ENCODE measurements at places on chromosomes 1 and 21. TPM values are rescaled to one million over a fixed set of nuclear protein-coding genes. Genes with fewer than 3 reads are reported as not detected.

BMP8A gene
- total RNA-seq, result 0.95 TPM

HUNK gene
- total RNA-seq, result 7.3 TPM

ATP1A2 gene
- 13.2 TPM for total RNA-seq

RNU1-3 gene
- under 0.01 TPM for total RNA-seq

PLA2G2C gene
- not detected for total RNA-seq

IL22RA1 gene
- total RNA-seq, result not detected

DNAJC8 gene
- total RNA-seq, result 42.2 TPM

SSBP3 gene
- total RNA-seq, result 21.7 TPM

IGSF3 gene
- 32.5 TPM for total RNA-seq

MSH4 gene
- total RNA-seq, result 0.90 TPM

PSMA5 gene
- 35.5 TPM for total RNA-seq

SLC22A15 gene
- 6.6 TPM for total RNA-seq

AKNAD1 gene
- total RNA-seq, result 1.8 TPM

BMP8B gene
- 1.6 TPM for total RNA-seq

FCGR2B gene
- total RNA-seq, result 3.4 TPM

KRTAP21-2 gene
- total RNA-seq, result not detected

CAPN8 gene
- 1.6 TPM for total RNA-seq

PWP2 gene
- 9.2 TPM for total RNA-seq

CHRNB2 gene
- 0.21 TPM for total RNA-seq

UAP1 gene
- total RNA-seq, result 54.8 TPM

CLCA1 gene
- not detected for total RNA-seq

MEGF6 gene
- total RNA-seq, result 14.5 TPM

TMEM61 gene
- not detected for total RNA-seq

OLFML2B gene
- total RNA-seq, result 16.0 TPM

TRIM62 gene
- 4.1 TPM for total RNA-seq

SHISA4 gene
- 10.1 TPM for total RNA-seq

SLAMF8 gene
- total RNA-seq, result 0.69 TPM

PLEKHM2 gene
- total RNA-seq, result 23.5 TPM

HORMAD1 gene
- 0.26 TPM for total RNA-seq

SPRR2F gene
- not detected for total RNA-seq

DIRAS3 gene
- 3.0 TPM for total RNA-seq

FCRLB gene
- 3.6 TPM for total RNA-seq

RHEX gene
- total RNA-seq, result 12.5 TPM

CLK2 gene
- 29.7 TPM for total RNA-seq

RHD gene
- 0.69 TPM for total RNA-seq

DYRK3 gene
- 12.8 TPM for total RNA-seq

AIM2 gene
- total RNA-seq, result 3.0 TPM

UBE2U gene
- not detected for total RNA-seq
